COLO829 (cell line): ENCODE measurements at places on chromosomes 5 and 9.

DNA sequence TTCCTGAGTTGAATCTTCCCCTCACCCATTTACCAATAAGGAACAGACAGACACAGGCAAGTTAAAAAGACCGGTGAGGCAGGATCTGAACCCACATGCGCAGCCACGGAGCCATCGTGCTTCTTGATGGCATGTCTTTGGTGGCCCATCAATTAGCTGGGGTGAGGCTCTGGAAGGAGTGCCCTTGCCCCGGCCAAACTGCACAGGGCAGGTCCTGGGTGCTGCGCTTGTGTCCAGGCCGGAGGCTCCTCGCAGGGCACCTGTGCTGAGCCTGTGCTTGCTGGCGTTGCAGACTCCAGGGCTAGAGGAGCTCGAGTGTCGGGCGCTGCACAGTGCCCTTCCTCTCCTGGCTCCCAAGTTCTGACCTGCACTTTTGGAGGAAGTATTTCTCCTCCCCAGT is 66.4 kb downstream of the PSMB7 start:
- no peak for DNase-seq

GRCh38 chr5:142756576-142756975 is 13.6 kb upstream of the ARHGAP26 start:
- DNase-seq: no peak

DNA sequence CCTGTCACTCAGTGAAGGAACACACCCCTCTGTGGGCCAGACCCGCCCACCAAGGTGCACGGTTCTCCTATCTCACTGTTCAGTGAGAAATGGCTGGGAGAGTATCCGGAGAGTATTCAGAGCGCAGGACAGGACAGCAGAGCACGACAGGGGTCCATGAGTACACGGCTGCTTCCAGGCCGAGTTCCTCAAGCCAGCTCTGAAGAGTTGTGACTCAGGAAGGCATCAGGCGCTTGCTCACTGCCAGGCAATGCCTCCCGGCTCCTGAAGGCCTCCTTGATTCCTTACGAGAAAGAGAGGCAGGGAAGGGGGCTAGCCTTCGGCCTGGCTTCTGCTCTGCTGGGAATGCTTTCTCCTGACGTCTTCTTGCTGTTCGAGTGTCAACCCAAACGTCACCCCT is 132.1 kb upstream of the PPP1R26 start:
- DNase-seq: no peak

DNA sequence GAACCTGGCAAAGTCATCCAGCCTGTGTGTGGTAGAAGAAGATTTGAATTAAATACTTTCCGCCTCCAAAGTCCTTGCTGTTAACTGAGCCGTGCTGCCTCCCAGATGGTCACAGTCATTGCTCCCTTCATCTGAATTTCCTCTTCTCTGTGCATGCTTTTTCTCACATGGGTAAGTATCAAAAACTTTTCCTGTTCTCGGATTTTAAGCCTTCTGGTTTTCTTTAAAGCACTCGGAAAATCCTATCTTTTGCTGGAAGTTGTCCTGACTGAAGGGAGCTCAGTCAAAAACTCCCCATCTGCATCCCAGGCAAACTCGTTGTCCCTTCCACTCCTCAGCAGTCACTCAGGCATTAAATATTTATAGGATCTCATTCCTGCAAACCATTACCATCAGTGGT is 290.0 kb upstream of the PIK3R1 start:
- no peak for DNase-seq

DNA sequence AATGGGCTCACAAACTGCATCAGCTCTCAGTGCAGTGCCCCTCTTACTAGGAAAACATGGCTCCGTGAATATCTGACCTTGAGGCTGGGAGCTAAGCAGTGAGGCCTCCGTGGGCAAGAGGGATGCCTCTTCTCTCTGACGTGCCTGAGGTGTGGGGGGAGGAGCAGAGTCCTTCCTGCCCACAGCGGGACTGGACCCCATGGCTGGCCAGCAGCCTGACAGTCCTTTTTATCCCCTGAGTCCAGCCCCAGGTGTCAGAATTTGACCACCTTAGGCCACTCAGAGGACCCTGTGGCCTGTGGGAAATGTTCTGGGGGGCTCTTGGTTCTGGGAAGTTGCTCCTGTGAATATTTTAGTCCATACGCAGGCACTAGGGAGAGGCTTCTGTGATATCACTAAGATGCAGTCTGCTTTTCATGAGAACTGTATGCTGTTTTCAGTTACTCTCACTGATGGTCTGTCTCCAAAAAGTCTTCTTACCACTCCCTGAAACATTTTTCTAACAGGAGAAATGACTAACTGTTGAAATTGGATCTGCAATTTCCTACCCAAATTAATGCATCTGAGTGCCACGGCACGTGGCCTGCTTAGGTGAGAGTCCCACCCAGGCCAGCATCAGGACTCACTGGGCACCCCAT is 23.4 kb downstream of the ANGPTL2 start:
- DNase-seq: no peak

DNA sequence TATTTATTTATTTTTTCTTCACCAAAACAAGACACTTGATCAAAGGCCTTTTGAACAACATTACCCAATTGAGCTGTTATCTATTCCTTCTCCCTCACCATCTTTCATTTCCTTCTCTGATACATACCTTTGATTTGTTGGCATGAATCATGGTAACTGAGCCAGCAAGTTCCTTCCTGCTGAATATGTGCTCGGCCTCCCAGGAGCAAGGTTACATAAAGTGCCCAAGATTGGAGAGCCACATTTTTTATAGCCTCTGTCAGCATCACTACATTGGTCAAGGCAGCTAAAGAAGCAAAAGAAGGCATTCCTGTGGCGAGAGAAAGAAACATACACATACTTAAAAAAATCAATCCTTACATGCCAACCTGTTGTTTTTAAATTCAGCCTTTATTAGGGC is 369.6 kb downstream of the CYLC2 start:
- no peak for DNase-seq

GRCh38 chr5:8474569-8474930 is 605.6 kb downstream of the MTRR start:
- DNase-seq: no peak

DNA sequence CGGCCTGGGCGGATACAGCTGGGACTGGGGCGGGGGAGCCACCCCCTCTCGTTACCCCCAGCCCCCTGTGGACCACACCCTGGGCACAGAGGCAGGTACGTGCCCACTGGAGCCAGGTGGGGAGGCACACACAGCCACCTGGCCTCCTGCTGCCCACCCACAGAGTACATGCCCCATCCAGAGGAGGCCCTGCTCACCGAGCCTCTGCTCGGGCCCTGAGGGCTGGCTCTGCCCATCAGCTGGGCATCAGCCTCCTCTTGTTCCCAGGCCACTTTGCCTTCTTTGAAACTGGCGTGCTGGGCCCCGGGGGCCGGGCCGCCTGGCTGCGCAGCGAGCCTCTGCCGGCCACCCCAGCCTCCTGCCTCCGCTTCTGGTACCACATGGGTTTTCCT is 6.3 kb downstream of the MAMDC4 start:
- DNase-seq: no peak

- DNase-seq: no peak
Measured at GRCh38 chr9:111943200-111943599, 46.6 kb downstream of the UGCG start.

GRCh38 chr9:21029661-21030060 is 1.8 kb downstream of the HACD4 start:
- no peak for DNase-seq

GRCh38 chr5:87686975-87687374 is 274.2 kb upstream of the CCNH start:
- no peak for DNase-seq

- DNase-seq: no peak
Measured at GRCh38 chr5:141958113-141958512, at the start of gene PCDH12. Gene PCDH12, minus strand, starts transcription at chr5:141958202. Its CDS starts 351 bp downstream, at chr5:141957851.

DNA sequence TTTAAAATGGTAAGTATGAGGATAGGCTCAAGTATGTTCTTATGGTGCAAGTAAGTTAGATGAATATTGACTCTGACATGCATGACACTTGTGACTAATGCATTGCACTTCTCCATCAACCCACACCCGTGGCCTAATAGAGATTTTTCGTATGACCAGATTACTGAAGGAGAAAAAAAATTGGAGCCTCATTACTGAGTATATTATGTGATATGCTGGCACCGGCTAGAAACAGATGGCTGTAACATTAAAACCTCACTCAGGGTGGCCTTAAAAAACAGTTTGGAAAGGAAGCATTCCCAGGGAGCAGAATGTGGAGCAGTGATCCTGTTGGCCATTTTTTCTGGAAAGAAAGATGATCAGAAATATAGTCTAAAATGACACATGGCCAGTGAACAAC is 766.4 kb downstream of the PRELID2 start:
- DNase-seq: no peak

DNA sequence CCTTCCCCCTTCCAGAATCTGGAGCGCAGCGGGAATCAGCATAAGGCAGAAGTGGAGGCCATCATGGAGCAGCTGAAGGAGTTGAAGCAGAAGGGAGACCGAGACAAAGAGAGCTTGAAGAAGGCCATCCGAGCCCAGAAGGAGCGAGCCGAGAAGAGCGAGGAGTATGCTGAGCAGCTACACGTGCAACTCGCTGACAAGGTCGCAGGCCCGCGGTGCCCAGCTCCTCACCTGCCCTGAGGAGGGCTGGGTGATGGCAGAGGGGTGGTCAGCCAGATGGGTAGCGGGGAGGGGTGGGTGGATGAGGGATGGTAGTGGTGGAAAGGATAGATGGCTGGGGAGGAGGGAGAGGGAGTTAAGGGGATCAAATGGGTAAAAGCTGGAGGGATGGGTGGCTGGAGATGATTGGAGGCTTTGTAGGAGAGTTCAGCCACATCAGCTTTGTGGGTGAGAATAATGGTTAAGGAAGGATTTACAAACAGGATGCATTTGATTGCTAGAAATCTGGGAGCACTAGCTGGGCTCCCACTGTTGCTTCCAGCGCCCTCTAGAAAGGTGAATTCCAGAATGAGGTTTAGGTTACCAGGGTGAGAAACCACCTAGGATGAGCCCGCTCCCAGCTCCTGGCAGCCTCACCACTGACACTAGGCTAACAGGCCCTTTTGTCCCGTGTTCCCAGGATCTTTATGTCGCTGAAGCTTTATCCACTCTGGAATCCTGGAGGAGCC is 19.7 kb upstream of the GLE1 start:
- DNase-seq: no peak

DNA sequence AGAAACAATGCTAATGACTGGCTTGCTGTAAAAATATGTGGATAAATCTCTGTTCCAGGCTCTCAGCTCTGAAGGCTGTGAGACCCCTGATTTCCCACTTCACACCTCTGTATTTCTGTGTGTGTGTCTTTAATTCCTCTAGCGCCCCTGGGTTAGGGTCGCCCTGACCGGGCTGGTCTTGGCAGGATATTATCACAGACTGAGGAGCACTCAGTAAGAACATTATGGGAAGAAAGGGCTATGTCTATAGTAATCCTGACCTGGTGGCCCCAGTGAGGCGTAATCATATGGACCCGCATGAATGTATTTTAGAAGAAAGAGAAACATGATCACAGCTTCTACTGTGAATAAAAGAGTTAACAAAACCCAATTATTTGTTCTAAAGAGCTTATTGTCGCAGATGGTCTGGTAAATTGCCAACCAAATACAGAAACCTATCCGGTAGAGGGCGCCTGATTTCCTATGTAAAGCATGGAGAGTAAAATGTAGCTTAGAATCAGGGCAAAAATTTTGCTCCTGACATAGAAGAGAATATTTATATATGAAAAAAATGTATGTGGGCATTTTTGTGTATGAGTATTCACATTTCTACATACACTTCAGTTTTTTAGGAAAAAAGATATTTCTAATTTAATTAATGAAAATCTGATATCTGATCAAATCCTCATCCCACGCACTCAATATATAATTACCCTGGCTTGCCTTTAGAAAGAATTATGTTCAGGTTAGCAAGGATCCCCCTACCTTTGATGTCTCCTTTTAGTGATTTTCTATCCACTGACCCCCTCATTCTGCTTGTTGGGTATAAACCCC is 5.8 kb upstream of the IFNA1 start:
- DNase-seq: peak; percentile 33
